Pons (tissue), 1 donor: ENCODE measurements at places on chromosomes 13 and 19.

DNA sequence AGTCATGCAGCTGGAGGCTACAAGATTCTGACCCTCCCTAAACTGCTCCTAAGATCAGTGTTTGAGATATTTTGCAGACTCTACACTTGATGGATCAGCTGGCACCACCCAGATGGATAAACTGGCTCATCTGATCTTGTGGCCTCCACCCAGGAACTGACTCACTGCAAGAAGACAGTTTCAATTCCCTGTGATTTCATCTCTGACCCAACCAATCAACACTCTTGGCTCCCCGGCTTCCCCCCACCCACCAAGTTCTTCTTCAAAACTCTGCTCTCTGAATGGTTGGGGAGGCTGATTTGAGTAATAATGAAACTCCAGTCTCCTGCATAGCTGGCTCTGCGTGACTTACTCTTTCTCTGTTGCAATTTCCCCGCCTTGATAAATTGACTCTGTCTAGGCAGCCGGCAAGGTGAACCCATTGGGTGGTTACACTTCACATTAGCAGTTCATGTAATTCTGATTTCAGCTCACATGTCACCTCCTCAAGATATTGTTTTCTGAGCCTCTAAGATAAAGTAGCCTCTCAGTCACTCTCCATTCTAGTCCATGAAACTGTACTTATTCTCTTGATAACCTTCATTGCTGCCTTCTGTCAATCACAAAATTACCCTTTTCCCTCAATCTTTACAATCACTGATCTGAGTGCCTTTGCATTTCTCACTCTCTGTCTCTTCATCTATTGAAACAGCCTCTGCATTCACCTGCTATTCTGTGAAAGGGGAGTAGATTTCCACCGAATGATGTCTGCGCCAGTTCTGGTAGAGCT, 9.9 kb upstream of the FPR3 start:
- peak; percentile 75 for DNase-seq

DNA sequence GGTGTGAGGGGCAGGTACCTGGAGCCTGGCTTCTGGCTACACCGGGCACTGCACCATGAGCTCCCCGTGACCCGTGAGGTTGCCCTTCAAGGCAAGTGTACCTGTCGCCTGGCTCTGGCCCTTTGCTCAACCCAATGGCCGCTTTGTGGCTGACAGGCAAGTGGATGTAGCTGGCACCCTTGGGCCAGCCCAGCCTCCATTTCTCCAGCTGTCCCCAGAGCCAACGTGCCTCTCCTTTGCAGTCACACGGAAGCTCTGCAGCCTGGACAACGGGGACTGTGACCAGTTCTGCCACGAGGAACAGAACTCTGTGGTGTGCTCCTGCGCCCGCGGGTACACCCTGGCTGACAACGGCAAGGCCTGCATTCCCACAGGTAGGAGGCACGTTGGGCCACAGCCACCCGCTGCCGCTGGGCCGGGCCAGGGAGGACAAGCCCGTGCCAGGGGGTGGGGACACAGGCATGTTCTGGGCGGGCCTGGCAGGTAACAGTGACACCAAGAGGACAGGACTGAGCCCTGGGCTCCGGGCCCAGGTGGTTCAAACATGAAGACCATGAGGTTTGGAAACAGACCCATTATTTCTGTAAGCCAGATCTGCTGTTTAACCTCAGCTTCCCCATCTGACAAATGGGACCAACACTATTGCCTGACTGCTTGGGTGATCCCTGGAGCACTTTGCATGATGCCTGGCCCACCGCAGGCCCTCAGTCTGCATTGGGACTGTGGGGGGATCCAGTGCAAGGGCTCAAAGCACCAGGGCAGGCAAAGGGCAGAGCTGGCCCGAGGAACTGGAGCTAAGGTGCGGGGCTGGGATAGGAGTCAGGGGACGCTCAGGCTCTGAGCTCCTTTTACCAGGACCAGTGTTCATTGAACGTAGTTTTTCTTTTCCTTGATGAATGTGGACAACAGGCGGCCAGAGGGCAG, 17.5 kb upstream of the PROZ start:
- no peak for DNase-seq

- peak; percentile 21 for DNase-seq
These were observed 634 bp upstream of the DIAPH3 start for GRCh38 chr13:60164234-60164889.

DNA sequence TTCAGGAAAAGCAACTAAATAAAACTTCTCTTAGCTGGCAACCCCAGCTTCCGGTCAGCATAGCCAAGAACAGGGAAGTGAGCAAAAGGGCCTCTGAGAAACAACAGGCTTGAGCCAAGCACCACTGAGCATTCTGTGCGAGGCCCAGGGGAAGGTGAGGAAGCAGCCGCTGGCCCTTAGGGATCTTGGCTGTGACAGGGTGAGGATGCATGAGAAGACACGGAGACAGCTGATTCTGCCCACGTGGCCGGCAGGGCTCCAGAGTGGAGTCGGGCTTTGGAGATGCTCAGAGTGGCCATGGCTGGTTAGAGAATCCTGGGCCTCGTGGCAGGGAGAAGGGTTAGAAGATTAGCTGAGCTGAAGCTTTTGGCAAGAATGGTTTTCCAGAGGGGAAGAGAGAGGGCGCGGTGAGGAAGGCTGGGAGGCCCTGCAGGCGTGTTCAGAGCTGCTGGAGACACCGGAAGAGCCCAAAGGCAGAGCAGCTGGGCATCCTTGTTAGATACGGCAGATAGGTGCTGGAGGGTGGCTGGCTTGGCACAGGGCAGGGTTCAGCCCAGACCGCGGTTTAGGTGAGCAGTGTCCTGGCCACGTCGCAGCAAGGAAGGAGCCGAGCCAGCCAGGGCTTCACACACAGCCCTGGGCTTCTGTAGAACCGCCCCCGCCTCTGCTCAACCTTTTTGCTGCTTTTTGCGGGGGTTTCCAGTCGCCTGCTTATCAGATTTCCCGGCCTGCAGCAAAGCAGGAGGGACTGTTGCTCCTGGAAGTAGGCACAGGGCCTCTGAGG, 17.3 kb downstream of the UPF1 start:
- DNase-seq = peak; percentile 90

- no peak for DNase-seq
These were observed 112.9 kb downstream of the LRCH1 start for GRCh38 chr13:46665633-46666482.

- DNase-seq = peak; percentile 88
These were observed 33.0 kb downstream of the UGGT2 start for GRCh38 chr13:96020155-96020575.

GRCh38 chr13:40187841-40188591, 478.4 kb downstream of the FOXO1 start:
- no peak for DNase-seq

DNA sequence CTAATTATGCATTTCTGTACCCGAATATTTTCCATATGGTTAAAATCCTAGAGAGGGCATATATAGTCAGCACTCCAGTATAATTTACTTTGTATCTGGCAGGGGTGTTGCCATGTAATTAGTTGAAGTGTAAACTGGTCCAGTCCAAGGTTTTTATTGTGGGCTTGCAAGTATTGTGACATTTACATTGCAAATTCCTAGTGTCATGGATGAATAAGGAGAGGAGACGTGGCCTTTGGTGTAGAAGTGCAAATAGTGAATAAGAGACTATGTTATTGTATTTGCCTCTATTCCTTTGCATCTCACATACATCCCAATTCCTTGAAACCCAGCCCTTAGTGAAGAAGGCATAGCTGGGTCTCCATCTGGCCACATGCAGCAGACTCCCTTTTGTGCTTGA, 330.6 kb downstream of the ATP8A2 start:
- DNase-seq = no peak

DNA sequence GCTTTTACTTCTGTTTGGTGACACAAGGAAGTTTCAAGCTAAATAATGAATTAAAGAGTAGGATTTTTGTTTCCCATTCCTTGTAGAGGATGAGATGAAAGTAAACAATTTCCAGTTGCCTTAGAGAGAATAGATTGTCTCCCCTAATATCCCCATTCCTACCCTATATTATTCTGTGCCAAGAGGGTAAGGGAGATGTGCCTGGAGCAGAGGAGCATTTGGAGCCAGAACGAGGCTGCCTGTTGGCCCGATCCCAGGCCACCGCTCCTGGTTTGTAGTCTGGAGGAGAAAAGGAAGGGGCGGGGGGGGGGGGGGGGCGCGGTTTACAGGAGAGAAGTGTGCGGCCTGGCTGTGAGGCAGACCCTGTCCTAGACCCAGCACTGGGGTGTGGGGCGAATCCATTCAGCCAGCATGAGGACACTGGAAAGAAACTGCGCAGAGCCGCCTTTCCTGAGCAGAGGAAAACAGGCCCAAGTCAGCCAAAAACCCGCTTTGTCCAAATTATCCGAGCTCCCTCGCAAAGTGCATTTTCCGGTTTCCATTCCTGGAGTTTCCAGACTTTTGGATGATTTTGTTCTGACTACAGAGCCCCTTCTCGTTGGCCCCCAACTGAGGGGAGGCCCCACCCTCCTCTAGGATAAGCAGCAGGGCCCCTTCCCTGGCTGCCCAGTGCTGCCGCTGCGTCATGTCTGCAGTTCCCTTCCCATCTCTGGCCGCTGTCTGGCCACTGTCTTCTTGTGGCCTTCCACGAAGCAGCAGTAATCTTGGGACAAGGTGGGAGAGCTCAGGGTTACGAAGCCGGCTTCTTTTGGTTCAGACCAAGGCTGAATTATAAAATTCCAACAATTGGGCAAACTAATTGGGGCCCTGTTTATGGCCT, 23.0 kb downstream of the NFIX start:
- no peak for DNase-seq

DNA sequence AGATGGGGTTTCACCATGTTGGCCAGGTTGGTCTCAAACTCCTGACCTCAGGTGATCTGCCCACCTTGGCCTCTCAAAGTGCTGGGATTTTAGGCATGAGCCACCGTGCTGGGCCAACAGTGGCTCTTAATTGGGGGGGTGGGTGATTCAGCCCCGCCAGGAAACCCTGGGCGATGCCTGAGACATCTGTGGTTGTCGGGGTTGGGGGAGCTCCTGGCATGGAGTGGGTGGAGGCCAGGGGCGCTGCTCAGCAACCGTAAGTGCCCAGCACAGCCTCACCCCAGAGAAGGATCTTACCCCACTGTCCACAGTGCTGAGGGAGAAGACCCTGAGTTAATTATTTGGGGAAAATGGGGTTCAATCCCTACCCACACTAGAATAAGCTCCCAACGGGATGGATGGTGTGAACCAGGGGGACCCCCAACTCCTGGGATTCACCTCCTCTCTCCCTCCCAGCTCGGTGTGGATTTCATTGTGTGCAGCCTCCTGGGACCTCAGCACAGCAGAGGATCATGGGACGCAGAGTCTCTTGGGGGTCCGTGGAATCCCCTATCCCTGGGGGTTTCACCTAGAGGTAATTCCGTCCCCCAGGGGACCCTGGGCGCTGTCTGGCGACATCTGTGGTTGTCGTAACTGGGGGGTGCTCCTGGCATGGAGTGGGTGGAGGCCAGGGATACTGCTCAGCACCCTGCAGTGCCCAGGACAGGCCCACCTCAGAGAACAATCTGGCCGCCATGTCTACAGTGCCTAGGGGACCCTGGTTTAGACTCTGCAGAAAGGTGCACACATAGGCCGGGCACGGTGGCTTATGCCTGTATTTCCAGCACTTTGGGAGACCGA, 68.9 kb downstream of the GADD45B start:
- no peak for DNase-seq

- DNase-seq = no peak
These were observed 5.3 kb downstream of the USHBP1 start for GRCh38 chr19:17259118-17259780.

DNA sequence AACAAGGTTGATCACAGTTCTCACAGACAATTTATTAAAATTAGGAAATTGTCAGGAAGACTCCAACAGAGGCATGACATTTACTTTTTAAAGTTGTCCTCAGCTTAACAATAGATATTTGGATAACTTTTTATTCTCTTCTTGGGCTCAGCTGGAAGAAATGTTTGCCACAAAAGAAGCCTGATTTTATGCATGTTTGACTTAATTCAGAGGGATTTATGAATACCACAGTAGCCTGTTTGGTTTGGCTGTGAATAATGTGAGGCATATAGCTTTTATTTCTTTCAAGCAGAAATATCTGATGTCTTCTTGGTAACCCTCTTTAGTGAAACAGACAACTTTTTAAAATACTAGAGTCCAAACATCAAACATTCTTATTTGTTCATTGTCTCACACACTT, 1464.5 kb upstream of the SLC10A2 start:
- no peak for DNase-seq

GRCh38 chr19:1217366-1217765, 11.8 kb downstream of the STK11 start:
- no peak for DNase-seq

DNA sequence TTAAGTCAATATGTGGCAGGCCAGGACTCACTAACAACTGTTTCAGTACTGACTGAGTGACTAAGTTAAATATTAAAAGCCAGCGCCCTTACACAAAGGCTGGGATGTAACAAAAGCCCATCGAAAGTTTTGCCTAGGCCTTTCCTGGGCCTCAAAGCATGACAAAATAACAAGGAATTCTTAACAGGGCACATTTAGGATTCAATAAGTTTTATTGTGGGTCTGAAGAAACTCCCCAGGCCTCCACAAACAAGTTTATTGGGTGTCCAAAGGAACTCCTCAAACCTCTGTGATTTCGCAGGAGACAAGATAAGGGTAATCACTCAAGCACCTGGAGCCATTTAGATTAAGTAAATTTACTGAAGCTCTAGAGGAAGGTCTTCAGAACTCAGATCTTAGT, 130.7 kb upstream of the SGCG start:
- DNase-seq = no peak

- peak; percentile 24 for DNase-seq
These were observed 66.0 kb downstream of the TEX26 start for GRCh38 chr13:30998136-30999088.

DNA sequence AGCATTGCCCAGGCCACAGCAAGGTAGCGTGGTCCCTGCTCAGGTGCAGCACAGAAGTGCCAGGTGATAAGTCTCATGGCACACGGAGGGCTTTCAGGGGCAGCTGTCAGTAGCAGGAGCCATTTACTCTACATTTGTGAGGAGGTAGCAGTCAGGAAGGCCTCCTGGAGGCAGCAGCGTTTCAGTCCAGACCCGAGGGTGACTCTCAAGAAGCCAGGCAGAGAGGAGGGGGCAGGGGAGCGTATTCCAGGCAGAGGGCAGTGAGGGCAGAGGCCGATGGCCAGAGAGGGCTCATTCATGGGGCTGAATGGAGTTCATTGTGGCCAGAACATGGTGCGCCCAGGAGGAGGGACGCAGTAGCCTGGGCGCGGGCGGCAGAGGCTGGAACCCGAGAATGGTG, 8.9 kb downstream of the PIAS4 start:
- peak; percentile 95 for DNase-seq

DNA sequence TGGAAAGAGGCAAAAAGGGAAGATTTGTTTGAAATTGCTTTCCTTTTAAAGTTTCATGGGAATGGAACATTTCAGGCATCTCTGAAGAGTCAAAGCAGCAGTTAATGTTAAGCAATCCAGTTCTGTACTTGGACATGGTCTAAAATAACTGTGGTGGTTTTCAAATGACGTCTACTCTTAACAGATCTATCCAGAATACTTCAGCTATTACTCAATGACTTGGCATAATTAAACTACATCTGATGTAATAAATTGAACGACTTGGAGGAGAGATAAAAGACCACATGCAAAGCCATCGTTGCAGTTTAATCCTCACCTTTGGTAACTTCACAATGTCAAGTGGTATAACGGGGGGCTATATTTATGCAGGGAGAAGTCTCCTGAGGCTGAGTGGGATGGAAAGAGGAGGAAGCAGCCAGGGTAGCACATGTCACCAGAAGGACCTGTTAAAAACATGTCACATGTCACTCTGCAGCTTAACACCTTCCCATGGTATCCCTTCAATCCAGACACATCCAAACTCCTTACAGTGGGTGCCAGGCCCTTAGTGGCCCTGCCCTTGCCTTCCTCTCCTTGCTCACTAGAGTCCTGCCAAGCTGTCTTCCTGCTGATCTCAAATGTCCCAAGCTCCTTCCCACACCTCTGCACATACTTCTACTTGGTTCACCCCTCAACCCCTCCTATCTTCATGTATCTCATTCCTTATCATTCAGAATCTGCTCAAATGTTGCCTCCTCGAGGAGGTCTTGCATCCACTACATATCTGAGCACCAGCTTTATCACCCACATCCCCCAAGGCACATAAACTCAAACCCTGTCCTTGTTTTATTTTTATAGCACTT, 327.8 kb downstream of the SUCLA2 start:
- DNase-seq = no peak
